Urothelium cell line (cell line): ENCODE measurements at places on chromosomes 4 and X.
A peak's percentile ranks its signal among the peaks of the same experiment; 100 is the strongest.

DNA sequence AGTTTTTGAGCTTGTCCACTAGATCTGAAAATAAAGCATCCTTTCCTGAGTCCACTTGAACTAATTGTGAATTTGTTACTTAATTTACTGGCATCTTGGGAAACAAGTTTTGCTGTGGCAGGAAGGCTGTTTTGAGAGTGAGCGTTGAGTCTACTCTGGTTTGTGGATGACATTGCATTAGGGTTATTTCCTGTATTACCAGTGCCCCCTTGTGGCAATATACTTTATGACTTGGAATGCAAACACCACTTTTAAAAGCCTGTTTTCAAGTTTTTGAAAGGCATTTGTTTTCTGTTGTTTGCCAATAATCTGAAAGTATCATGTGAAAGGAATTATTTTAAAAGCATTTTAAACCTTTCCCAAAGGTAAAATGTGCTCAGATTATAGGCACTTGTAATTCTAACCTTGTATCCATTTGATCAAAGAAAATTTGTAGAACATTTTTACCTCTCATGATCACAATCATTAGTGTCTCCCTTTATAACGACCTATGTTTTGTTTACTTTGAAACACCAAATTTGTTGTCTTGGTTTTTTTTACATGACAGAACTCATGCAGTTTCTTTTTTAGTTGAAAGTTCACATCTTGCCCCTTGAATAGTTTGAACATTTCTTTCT is 18.0 kb upstream of the CYP2U1 start:
- DNase-seq: peak; percentile 40

GRCh38 chrX:30904632-30905031 is 15.6 kb upstream of the TAB3 start:
- no peak for DNase-seq

GRCh38 chr4:85005865-85006377 is 39.4 kb upstream of the WDFY3 start:
- DNase-seq: peak; percentile 34

- DNase-seq: peak; percentile 68
These were observed at the start of gene ARHGAP24 for GRCh38 chr4:85474818-85475630. Gene ARHGAP24 (plus strand): TSS chr4:85475150.

- DNase-seq: no peak
These were observed 333.3 kb downstream of the BCOR start for GRCh38 chrX:39764441-39764914.

DNA sequence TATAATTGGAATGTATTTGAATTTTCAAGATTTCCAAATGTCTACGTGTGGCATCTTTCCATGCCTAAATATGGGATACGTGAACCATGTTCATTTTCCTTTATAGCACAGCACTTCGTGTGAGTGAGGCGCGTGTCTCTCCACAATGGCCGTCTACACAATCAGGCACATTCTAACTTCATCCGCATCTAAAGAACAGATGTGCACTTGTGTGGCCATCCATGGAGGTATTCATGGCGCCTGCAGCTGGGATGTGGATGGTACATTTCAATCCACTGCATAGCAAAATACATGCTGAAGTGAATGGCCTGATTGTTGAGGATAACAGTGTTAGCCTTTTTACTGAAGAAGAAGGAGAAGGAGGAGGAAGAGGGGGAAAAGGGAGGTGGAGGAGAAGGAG is 34.5 kb upstream of the TRIM2 start:
- no peak for DNase-seq

DNA sequence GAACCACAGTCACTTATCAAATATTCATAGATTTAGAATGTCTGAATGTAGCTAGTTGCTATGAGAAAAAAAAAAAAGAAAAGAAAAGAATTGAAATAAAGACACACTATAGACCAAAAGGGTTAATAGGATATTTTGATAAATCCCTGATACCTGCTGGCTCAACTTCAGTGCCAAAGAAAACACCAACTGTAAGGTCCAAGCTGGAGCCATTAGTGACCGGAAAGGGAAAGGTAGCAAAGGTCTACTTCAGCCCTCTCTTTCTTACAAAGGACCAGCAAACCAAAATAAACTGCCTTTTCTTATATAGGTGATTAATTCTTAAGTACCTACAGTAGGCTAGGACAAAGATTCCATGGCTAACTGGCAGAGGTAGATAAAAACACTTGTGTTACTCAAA is 9.7 kb downstream of the CBR4 start:
- no peak for DNase-seq

DNA sequence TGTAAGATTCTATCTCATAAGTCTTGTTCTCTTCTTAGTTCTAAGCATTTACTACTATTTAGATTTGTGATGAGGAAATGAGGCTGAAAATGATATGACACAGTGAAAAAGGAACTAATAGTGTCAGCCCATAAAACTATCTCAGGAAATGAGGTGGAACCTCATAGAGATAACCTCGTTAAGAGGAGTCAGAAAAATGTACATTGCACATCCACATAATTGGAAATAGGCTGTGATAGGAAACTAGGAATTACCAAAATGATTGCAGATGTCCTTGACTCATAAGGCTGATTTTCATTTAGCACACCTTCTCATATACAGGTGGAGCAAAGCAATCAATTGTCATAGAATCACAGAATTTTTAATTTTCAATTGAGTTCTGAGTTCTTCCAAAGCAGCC is 26.8 kb downstream of the ANXA10 start:
- no peak for DNase-seq

GRCh38 chrX:102959471-102959870 is 22.4 kb downstream of the RAB40AL start:
- no peak for DNase-seq

- DNase-seq: no peak
These were observed 45.2 kb downstream of the LNX1 start for GRCh38 chr4:53545942-53546581.

- DNase-seq: no peak
These were observed 382.8 kb upstream of the CTSO start for GRCh38 chr4:156336511-156336910.

- no peak for DNase-seq
These were observed 38.5 kb downstream of the AGA start for GRCh38 chr4:177403746-177404145.

DNA sequence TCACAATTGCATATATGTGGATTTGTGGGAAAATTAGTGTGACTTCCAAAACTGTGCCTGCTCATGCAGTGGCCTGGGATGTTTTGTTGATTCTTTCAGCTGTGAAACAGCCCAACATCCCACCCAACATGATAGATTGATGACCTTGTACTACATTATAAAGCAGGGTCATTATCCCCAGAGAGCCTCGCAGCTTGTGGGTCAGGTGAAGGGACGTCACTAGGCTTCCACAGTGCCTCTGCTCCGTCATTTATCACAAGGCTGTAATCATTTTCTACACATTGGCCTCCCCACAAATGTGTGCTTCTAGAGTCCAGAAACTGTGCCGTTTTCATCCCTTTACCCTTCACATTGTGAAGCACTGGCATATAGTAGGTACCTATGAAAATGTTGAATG is 31.6 kb downstream of the ALPK1 start:
- DNase-seq: no peak

DNA sequence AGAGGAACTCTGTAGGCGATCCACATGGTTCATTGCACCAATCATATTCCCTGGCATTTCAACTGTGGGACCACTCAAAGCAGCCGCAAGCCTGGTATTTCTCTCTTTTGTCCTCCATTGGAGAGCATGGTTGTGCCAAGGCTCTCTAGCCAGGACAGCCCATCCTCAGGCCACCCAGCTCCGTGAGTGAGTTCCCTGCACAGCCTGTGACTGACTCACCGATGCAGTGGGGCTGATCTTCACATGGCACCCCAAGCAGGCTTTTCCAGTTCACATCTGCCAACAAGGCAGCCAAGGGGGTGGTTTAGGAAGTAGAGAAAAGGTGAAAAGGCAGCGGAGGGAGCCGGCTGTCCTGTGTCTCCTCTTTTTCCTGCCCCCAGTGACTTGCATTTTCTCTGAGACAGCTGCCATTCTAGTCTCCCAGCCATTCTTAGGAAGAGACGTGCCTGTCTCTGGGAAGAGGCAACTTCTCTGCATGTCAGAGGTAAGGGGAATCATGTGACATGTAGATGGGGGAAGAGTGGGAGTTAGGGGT is 69.2 kb downstream of the MID1IP1 start:
- DNase-seq: no peak

- DNase-seq: no peak
These were observed 2466.9 kb downstream of the PCDH7 start for GRCh38 chr4:33187035-33187434.

- DNase-seq: no peak
These were observed 66.9 kb downstream of the STOX2 start for GRCh38 chr4:183971929-183972490.

GRCh38 chr4:76606645-76607265 is 171.7 kb downstream of the SHROOM3 start:
- no peak for DNase-seq

- no peak for DNase-seq
These were observed 536.6 kb downstream of the PPARGC1A start for GRCh38 chr4:23353200-23353599.

GRCh38 chr4:88043586-88044340 is 36.3 kb downstream of the PKD2 start:
- no peak for DNase-seq

GRCh38 chr4:97548943-97549583 is 594.2 kb downstream of the STPG2 start:
- DNase-seq: no peak

- DNase-seq: no peak
These were observed 53.0 kb downstream of the ZFX start for GRCh38 chrX:24202465-24203031.

- no peak for DNase-seq
These were observed 11.7 kb upstream of the FAT4 start for GRCh38 chr4:125303058-125303457.

DNA sequence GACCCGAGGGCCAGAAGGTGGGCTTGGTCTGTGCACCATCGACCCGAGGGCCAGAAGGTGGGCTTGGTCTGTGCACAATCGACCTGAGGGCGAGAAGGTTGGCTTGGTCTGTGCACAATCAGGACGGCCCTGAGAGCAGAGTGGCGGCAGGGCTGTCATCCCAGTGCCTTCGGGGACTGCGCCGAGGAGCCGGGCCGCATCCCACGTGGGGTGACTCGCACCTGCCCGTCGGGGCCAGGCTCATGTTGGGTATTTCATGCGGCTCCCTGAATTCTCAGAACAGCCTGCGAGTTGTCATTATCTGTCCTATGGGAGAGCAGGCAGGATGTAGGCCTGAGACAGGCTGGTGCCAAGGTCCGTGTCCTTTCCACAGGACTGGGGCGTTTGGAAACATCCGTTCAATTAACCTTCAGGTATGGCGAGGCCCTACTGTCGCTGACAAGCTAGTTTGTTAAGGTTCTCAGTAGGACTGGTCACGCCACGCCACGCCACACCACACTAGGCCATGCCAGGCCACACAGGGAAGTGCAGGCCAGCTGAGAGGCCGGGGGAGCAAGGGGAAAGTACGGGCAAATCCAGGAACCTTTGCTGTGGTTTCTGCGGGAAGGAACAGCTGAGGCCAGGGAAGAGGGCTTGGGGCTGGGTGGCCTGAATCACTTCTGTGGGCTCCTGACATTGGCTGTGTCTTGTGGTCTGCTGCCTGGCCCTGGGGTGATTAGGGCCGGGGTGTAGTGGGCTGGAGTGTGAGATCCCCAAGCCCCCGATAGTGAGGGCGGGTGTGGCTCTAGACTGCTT is 182.9 kb downstream of the AFAP1 start:
- no peak for DNase-seq

GRCh38 chr4:172758586-172759340 is 409.8 kb upstream of the GALNT7 start:
- peak; percentile 13 for DNase-seq
